NCI-H345 (cell line): ENCODE measurements at places on chromosomes 2 and 18.

DNA sequence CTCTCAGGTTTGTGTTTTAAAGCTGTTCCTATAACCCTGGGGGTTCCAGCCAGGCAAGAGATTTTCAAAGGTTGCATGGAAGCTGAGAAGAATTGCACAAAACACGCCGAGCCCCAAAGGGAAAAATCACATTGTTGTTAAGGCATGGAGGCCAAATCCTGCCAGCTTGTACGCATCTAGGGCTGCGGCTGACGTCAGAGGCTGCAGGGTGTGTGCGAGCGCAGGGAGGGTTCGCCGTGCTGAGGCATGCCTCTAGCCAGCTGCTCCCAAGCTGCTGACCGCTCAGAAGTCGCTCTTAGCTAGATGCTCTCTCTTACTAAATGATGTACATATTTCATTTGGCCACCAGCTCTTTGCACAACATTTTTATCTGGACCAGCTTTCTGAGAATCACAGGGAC, 191.8 kb downstream of the LPIN1 start:
- DNase-seq: no peak

DNA sequence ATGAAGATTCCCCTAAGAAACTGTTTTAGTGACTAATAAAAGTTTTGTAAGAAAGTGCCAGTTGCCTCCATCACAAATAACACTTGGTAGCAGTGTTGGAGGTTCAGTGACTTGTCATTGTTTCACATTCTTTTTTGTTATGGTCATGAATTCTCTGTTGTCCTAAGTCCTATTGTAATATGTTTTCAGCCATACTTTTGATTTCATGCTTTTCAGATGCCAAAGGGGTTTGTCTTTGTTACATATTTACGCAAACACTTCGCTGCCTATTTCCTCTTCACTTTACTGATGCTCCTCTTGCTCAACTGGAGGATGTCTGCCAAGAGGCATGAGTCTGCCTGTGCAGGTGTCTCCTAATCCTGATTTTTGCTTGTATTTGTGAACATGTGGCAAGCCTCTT, 66.6 kb downstream of the PHLPP1 start:
- DNase-seq: peak; percentile 58

DNA sequence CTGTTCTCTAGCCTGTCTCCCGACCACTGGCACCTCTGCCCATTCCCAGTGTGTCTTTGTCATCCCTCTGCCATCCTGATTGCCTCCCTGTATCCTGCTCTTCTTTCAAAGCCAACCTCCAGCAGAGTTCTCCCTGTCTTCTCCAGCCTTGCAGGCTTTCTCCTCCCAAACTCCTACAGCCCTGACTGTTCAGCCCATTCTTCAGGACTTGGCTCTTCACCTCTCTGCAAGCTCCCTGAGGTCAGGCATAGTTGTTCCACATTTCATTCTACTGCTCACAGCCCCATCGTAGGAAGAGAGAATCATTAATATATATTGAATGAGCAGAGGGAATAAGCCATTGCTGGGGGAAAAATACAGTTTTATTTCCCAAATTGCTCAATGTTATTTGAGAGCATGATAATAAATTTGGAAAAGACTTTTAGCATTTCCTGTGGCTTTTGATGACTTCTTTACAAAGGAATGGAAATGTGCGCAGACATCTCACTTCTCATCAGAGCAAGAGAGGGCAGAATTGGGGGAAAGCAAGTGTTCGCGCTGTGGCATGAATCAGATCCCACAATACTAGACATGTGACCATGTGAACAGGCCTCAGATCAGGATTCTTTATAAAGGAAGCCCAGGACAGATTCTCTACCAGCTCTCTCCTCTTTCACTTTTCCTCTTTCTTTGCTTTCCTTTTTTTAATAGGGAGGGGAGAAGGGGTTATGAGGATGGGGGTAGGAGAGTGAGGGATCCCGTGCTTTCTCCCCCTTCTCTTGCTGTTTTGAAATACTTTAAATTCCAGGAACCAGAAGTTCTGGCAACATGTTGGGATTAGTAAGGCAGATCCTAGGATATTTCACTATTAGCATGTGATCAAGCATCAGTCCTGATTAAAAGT, 37.4 kb downstream of the EPAS1 start:
- DNase-seq: no peak

GRCh38 chr2:232592772-232593395, 40.5 kb upstream of the EFHD1 start:
- DNase-seq: no peak

- DNase-seq: no peak
These were observed 155.3 kb downstream of the PRKCE start for GRCh38 chr2:45806563-45807358.

DNA sequence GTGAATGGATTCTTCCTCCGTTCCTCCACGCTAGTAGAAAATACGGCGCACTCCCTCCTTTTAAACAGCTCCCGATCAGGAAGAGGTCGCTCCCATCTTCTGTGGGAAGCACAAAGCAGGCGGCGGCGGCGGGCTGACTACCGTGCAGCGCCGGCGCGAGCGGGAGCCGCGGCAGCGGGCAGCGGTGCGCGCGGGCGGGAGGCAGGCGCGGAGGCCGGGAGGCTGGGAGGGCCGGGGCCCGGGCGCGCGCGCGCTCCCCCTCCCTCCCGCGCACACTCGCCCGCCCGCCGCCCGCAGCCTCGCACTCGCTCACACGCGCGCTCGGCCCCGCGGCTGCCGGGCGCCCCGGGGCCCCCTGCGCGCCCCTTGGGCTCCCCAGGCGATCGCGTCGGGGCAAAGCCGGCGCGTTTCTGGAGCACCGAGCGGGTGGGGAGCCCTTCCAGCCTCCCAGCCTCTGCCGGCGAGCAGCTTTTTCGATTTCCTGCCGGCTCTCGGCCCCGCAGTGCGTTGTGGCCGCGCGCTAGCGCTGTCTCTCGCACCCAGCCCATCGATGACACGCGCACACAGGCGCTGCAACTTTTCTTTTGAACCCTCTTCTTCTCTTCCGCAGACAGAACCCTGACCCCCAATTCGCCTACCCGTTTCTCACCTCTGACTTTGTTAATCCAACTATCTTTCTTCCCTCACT, at the start of gene SLC8A1:
SLC8A1 (minus strand) TSS at position 173 of the 688 bp plus-strand sequence.
- peak; percentile 73 for DNase-seq

DNA sequence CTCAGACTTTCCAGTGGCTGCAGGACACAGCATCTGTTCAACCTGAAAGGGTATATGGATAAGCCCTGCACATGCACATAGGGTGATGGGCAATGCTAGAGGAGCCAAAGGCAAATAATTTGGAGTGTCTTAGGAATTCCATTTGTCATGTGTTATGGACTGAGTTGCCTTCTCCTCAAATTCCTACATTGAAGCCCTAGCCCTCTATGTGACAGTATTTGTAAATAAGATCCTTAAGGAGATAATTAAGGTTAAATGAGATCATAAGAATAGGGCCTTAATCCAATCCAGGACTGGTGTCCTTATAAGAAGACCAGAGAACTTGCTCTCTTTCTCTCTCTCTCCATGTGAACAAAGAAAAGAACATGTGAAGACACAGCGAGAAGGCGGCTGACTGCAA, 42.9 kb upstream of the CREG2 start:
- DNase-seq: no peak

- DNase-seq: no peak
These were observed 17.4 kb upstream of the AP1S3 start for GRCh38 chr2:223854741-223855140.

- DNase-seq: no peak
These were observed 42.7 kb upstream of the ALPP start for GRCh38 chr2:232335859-232336215.

GRCh38 chr2:84373391-84373790, 85.7 kb downstream of the SUCLG1 start:
- no peak for DNase-seq

DNA sequence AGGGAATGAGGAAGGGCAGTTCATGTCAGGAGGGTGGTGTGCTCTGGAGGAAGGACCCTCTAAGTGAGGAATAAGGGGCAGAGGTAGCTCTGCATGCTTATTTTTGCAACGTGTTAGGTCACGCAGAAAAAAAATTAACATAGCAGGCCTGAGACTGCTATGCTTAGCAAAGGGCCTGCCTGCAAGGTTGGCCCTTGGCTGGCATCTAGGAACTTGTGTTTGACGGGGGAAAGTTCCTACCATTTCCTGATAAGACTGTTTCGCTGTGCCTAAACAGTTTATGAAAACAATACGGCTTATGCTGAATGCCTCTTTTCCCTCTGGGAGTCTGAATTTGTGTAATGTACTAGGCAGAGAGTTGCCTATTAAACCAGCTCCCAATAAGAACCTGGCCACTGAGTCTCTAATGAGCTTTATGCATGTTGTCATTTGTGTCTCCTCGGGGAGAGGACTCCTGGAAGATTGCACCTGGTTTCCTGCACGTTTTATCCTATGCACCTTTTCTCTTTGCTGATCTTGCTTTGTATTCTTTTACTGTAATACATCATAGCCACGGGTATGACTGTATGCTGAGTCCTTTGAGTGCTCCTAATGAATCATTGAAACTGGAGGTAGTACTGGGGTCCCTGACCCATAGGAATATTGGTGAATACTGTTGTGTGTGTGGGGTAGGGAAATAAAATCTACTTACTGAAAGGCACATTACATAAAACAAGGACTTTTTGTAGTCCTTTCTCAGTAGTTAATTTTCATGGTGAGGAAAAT, 169.0 kb downstream of the PRPF40A start:
- DNase-seq: no peak

- no peak for DNase-seq
These were observed 28.1 kb downstream of the FAM171B start for GRCh38 chr2:186721956-186722355.

DNA sequence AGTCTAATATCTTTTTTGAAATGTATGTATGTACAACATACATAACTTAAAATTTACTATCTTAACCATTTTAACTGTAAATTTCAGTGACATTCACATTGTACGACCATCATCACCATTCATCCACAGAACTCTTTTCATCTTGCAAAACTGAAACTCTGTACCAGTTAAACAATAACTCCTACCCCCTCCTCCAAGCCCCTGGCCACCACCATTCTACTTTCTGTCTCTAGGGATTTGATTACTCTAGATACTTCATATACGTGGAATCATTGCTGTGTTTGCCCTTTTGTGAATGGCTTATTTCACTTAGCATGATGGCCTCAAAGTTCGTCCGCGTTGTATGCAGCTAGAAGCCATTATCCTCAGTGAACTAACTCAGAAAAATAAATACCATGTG, 217.0 kb downstream of the METTL4 start:
- no peak for DNase-seq

- no peak for DNase-seq
These were observed 73.8 kb upstream of the ACAA2 start for GRCh38 chr18:49886891-49887764.

GRCh38 chr2:101881131-101881530, 110.6 kb upstream of the IL1R2 start:
- no peak for DNase-seq

- DNase-seq: no peak
These were observed 281.6 kb downstream of the ZNF385B start for GRCh38 chr2:179579800-179580199.

GRCh38 chr2:69309351-69310110, 77.5 kb downstream of the GFPT1 start:
- no peak for DNase-seq

GRCh38 chr2:205785507-205786260, 103.4 kb downstream of the NRP2 start:
- DNase-seq: peak; percentile 10

DNA sequence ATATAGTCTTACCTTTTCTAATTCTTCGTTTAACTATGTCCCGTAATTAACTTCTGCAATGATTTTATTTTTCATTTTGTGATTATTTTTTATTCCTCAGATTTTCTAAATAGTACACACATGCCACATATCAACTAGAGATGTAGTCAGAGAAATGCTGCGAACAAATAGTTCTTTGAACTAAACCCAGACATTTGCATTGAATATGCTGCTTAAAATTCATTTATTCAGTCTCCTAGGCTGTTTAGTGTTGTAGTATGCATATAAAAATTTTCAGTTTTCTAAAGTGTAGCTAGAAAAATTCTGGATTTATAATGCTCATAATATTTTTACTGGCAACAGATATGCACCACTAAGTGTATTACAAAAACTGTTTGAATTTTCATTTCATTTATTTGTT, 68.9 kb upstream of the SLC38A11 start:
- no peak for DNase-seq

- DNase-seq: no peak
These were observed 80.7 kb upstream of the LDLRAD4 start for GRCh38 chr18:13137670-13138419.

- no peak for DNase-seq
These were observed 112.5 kb downstream of the AP1S3 start for GRCh38 chr2:223724861-223725260.

- DNase-seq: no peak
These were observed 196.8 kb upstream of the VRK2 start for GRCh38 chr2:57849843-57850242.

DNA sequence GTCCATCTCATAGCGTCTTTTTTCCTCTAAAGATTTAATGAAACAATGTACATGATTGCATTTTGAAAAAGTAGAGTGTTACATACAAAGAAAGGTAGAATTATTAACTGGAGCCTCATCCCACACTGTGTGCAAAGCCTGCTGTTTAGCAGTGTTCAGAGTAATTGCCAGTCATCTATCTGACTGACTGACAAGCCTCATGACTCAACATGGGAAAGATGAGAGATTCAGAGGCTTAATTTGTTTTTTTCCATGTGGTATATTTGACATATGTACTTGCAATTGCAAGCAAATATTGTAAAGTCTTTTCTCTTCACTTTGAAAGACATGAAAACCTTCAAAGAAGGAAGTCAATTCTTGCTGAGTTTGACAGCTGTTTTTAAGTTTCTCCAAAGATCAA, 14.7 kb downstream of the PCARE start:
- no peak for DNase-seq

- no peak for DNase-seq
These were observed 183.6 kb downstream of the GBX2 start for GRCh38 chr2:235984552-235984951.

- DNase-seq: no peak
These were observed 147.3 kb upstream of the NRP2 start for GRCh38 chr2:205535001-205535400.

GRCh38 chr2:32773448-32773808, 145.6 kb downstream of the TTC27 start:
- no peak for DNase-seq

DNA sequence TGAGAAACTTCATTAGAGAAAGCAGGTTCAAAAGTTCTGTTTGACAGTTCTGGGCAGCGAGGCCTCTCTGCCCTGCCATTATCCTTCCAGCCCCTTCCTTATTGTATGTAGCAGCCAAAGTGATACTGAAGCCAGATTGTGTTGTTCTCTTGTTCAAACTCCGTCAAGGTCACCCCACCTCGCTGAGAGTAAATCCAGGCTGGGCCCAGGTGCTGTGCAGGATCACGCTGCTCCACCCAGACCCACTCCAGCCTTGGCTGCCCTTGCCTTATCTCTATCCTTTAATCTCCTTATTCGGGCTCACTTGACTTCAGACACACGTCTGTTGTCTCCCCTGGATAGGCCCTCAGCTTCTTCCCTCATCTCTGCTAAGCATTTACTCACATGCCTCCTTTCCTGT, 196.1 kb downstream of the CPS1 start:
- no peak for DNase-seq

GRCh38 chr2:158542577-158542976, 85.8 kb downstream of the PKP4 start:
- DNase-seq: no peak
